Vagina (tissue), 2 donors: ENCODE measurements at places on chromosomes 6 and 20.

- DNase-seq, result no peak
These were observed 550 bp downstream of the PLAGL2 start for GRCh38 chr20:32206760-32207625.

DNA sequence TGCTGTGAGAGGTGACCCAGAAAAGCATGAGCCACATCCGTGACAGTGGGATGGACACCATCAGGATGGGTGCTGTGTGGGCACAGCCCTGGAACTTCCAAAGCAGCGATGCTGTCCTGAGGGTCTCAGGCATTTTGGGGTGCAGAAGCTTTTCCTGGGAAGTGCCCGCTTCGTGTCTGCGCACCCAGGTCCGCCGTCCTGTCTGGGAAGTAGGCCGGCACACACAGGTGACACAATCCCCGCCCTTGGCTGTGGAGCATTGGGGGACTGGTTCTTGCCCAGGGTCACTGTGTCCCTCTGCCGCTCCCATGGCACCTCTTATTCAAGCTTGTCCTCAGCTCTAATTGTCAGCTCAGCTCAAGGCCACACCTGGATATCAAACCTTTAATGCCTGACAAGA, 112.6 kb downstream of the ZDHHC14 start:
- no peak for DNase-seq

GRCh38 chr6:11778648-11779328, at the start of gene ADTRP:
ADTRP (minus strand) TSS chr6:11778803; CDS start chr6:11778759, 44 bp downstream.
- DNase-seq, result no peak

DNA sequence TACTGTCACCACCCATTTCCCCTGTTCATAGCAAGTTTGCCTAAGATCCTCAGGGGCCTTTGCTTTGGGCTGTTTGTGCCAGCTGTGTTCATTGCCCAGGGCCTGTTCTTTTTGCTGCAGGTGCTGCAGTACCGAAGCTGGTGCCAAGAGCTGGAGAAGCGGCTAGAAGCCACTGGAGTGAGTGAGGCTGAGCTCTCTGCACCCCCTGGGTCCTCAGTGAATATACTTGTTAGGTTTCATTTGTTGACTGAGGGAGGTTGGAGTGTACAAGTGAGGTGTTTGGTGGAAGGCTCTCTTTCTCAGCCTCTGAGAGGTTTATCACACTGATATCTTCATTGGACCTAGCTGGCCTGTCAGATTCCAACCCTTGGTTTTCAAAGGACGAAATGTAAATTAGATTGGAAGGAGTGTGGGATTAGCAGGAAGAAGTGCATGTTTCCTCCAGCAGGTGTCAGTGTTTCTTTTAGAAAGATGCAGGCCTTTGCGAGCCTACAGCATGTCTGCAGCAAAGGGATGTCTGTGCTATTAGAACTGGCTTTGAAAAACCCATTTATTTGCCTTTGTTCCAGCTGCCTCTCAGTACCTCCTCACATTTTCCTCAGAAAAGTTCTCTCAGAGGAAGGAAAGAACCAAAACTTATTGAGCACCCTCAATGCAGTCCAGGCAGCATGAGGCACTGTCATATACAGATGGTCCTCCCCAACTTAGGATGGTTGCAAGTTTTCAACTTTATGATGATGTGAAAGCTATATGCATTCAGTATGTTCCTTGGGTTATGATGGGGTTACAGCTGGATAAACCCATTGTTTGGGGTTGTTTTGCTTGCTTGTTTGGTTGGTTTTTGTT, 8.3 kb downstream of the CEP250 start:
- no peak for DNase-seq

DNA sequence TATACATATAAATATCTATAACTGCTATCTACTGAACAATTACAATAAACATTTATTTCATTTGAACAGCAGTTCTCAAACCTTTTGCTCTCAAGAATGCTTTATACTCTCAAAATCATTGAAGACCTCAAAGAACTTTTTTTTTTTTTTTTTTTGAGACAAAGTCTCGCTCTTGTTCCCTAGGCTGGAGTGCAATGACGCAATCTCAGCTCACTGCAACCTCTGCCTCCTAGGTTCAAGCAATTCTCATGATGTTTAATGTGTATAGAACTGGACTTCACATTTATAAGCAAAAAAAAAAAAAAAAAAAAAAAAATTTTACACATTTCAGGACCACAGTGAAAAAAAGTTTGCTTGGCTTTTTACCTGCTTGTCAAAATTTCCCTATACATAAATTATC, 11.7 kb downstream of the UBE2V1 start:
- DNase-seq, result no peak

DNA sequence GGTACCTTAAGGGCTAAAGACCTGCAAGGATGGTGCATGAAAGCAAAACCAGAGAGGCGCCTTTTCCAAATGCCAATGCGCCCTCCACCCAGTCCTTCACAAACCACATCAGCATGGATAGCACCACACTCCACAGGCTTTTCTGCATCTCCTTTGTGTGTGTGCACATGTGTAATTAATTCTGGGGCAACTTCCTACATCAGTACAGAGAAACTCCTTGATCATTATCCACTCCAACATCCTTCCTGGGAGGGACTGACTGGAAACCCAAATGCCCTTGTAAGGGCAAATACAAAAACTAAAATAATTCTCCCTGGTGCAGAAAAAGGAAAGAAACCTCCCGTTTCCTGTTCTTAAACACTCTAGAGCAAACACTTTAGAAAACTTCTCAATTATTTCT, 10.8 kb downstream of the SLC52A3 start:
- no peak for DNase-seq

DNA sequence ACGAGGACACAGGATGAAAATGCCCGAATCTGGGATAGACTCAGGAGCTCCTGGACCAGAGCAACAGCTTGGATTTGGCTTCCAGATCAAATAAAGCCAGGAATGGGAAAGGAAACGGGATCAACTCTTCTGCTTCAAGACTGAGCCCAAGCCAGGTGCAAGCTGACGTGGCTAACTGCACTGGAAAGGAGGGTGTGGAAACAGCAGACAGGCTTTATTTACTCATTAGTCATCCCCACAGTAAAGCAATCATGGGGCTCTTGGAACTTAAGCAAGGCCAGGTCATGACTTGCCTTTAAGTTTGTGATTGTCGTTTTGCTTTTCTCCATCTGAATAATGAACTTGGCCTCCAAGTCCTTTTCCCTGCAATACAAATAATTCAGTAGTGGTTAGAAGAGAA, 45.2 kb downstream of the KIF16B start:
- no peak for DNase-seq

GRCh38 chr6:112407101-112407590, 60.0 kb downstream of the RFPL4B start:
- no peak for DNase-seq

DNA sequence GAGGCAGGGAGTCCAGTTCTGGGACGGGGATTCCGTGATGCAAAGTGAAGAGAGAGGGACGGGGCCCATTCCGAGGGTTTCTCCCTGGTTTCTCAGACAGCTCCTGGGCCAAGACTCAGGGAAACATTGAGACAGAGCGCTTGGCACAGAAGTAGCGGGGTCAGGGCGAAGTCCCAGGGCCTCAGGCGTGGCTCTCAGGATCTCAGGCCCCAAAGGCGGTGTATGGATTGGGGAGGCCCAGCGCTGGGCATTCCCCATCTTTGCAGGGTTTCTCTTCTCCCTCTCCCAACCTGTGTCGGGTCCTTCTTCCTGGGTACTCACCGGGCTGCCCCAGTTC, 35.9 kb upstream of the HLA-G start:
- DNase-seq, result no peak

DNA sequence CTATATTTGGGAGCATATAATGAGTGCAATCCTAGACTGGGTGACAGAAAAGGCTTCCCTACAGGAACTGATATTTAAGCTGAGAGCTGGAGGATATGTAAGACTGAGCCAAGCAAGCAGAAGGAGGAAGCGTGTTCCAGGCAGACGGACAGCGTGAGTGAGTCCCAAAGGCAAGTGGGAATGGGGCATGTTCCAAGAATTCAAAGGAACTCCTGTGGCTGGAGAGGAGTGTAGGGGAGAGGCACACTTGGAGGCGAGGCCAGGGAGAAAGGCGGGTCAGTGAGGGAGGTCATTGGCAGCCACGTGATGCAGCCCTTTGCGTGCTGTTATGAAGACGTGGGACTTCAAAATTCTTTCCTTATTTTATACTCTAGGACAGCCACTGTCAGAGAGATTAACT, 27.9 kb upstream of the SGK1 start:
- DNase-seq, result no peak

- no peak for DNase-seq
These were observed 63.5 kb downstream of the LRFN2 start for GRCh38 chr6:40523505-40524172.

DNA sequence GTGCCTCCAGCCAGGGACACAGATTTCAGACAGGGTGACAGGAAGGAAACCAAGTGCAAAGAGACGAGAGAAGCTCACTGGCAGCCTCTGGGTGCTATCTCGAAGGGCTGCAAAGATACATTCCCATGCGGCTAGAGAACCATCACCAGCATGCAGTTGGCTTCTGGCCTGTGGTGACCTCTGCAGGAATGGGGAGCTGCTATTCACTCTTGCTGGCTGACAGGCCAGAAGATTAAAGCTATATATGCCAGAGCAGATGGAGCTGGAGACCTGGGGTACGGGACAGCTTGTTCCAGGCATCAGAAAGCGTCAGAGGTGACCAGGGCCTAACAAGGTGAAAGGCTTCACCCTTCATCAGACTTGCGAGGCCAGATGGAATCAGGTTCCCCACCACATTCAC, 20.0 kb downstream of the MAP1LC3A start:
- peak; percentile 47 for DNase-seq

DNA sequence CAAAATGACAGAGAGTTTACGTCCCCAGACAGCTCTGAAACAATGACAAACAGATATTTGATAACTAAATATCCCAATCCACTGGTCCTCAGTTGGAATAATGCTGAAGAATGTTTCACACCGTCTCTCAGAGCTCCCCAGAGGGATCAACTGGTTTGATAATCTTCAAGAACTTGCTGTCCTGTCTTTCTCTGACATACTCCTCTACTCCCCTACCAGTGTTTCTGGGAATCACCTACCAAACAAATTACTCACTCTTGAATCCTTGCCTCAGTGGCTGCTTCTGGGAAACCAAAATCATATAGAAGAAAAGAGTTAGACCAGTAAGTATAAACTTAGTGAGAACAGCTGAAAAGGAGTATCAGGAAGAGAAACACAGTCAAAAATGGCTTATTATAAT, 469.7 kb upstream of the JAG1 start:
- DNase-seq, result no peak

DNA sequence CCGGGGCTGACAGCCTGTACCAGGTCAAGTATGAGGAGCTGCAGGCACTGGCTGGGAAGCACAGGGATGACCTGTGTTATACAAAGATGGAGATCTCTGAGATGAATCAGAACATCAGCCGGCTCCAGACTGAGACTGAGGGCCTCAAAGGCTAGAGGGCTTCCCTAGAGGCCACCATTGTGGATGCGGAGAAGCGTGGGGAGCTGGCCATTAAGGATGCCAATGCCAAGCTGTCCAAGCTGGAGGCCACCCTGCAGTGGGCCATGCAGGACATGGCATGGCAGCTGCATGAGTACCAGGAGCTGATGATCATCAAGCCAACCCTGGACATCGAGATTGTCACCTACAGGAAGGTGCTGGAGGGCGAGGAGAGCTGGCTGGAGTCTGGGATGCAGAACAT, 46.8 kb downstream of the KIAA0319 start:
- no peak for DNase-seq

DNA sequence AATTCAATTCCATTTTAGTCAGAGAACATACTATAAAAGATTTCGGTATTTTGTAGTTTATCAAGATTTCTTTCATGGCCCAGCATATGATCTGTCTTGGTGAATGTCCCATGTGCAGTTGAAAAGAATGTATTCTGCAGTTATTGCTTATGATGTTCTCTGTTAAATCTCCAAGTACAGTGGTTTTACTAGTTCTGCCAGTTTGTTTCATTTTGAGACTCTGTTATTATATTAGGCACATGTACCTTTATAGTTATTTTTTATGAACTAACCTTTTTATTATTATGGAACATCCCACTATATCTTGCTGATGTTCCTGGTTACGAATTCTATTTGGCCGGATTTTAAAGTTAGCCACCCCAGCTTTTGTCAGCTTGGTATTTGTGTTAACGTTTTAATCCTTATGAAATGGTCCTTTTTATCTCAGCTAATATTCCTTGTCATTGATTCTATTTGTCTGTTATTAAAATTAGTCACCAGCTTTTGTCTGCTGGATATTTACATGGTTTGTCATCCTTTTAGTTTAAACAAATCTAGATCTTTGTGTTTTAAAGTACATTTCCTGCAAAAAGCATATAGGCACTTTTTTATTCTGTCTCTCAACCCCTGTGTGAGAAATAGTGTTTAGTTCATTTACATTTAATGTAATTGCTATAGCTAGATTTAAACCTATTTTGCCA, 48.9 kb downstream of the VTA1 start:
- DNase-seq, result no peak

GRCh38 chr6:164991573-164991972, 317.8 kb downstream of the C6orf118 start:
- no peak for DNase-seq

GRCh38 chr20:31967830-31968249, at the start of gene XKR7:
XKR7 (plus strand) TSS chr20:31968151; CDS start chr20:31968176, 25 bp downstream.
- no peak for DNase-seq

DNA sequence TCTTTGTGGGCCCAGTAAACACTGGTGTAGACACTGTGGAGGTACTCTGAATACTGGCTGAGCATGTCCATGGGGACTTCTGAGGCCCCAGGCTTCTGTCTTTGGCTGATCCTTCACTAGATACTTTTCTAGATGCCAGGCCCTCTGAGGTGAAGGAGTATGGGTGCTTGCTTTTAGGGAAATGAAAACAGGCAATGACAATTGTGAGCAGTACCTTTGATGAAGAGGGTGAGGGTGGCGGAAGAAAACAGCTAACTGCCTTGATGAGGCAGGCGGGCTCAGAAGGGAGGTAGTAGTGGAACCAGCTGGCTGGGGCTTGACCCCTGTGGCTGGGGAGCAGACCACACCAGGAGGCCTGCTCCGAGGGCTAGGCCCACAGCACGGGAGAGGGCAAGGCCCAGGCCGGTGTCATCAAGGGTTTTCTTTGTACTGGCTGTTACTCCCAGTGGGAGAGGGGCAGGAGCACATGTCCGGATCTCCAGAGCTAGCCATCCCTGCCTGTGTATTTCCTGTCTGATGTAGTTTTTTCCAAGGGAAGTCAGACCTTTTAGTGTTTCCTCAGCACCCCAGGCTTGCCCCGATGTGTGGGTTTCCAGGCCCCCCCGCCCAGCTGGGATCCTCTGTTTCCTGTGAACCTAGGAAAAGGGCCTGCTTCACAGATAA, 3.9 kb downstream of the PLCG1 start:
- no peak for DNase-seq

- no peak for DNase-seq
These were observed 63.9 kb upstream of the PLEKHG1 start for GRCh38 chr6:150535818-150536220.

- DNase-seq, result peak; percentile 77
These were observed 284.4 kb downstream of the ESR1 start for GRCh38 chr6:152091851-152092341.

DNA sequence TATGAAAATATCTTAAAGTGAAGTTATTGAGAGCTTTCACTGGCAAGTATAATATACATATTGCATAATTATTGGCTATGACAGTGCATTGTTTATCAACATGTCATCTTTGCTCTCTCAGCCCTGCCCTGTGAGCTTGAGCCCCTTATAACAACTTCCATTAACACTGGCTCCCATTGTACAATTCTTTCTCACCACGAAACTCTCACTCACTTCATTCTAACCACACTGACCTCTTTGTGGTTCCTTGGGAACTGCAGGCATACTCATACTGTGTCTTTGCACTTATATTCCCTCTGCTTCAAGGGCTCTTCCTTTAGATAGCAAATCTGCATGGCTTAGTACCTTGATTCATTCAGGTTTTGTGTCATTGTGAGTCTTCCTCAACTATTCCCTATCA, 411.8 kb downstream of the CDKAL1 start:
- no peak for DNase-seq
